ENCODE measurements at places on chromosomes 11 and 22.

GRCh38 chr11:92101920-92102319 lies 122.7 kb upstream of the FAT3 start:
- no peak for DNase-seq

DNA sequence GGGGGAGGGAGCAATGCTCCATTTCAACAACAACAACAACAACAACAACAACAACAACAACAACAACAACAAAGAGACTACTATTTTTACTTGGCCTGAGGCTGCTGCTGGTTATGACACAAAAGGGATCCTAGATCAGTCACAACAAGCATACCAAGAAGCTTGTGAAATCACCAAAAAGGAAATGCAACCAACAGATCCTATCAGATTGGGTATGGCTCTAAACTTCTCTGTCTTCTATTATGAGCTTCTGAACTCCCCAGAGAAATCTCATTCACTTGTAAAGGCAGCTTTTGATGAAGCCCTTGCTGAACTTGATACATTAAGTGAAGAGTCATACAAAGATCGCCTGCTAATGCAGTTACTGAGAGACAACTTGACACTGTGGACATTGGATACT lies 10.5 kb upstream of the MS4A2 start:
- no peak for DNase-seq

- DNase-seq = no peak
Observed at GRCh38 chr11:69541001-69541285, 59.5 kb downstream of the LINC01488 start.

- no peak for DNase-seq
Observed at GRCh38 chr11:78132475-78132874, 7.0 kb downstream of the ALG8 start.

- no peak for DNase-seq
Observed at GRCh38 chr22:28208787-28209186, 289.7 kb upstream of the PITPNB start.

DNA sequence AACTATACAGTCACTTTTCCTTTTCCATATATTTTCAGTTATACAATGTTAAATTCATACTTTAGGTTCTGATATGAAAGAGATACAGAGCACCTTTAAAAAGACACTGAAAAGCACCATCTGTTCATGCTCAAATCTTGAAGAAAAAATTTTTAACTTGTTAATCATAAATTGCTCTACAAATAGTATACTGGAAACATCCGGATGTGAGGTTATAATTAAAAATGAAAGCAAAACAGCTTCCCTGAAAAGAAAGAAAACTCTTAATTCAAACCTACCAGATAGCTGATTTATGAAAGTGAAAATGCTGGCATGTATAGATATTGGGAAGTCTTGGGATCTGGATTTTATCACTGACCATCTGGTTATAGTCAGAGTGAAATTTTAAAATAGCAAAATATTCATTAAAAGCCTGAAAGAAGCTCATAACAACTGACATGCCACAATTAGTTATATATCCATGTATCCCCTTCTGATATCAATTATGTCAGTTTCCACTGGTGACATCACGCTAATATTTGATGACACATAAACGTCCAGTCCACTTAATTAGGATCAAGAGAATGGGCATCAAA lies 740.0 kb downstream of the DLG2 start:
- DNase-seq = no peak

DNA sequence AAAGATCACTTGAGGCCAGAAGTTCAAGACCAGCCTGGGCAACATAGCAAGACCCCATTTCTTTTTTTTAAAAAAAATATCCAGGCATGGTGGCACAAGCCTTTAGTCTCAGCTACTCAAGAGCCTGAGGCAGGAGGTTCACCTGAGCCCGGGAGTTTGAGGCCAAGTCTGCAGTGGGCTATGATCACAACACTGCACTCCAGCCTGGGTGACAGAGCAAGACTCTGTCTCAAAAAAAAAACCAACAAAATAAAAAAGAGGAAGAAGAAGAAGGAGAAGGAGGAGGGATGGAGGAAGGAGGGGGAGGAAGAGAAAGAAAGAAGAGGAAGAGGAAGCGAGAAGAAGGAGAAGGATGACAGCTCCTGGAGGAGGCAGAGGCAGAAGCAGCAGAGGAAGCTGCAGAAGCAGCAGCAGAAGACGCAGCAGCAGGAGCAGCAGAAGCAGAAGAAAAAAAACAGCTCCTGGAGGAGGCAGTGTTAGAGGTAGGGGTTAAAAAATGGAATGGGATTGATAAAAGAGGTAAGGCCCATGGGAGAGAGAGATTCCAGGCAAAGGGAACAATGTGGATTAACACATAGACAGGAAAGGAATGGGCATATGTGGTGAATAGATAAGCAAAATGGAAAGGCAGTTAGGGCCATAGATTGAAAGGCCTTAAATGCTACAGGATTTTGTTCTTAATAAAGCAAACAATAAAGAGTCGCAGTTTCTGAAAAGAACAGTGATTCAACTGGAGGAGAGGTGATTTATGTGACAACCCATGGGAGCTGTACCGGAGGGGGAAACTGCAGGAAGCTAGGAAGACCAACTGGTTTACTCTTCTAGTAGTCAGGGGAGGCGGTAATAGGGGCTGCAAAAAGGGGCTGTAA lies 10.9 kb downstream of the PRCP start:
- DNase-seq = no peak

GRCh38 chr11:62497132-62497801 lies 49.3 kb downstream of the AHNAK start:
- DNase-seq = no peak

GRCh38 chr11:76159983-76160661 lies 46.2 kb downstream of the WNT11 start:
- DNase-seq = no peak

DNA sequence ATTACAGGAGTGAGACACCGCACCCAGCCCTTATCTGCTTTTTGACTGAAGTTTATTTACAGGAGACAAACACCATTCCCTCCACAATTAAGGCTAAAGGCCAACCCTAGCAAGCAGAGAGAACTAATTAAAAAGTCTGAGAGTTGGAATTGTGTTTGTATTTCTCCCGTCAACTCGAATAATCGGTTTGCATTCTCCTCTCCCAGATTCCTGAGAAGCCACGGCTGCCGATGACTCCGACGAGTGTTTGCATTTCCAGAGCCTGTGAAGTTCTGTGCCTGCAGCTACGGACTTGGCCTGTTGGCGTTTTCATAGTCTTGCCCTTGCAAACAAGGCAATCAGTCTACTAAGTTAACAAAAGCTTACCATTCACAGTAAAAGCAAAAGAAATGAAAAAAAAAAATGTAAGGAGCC lies 73.2 kb upstream of the NUP50 start:
- DNase-seq = no peak

GRCh38 chr22:39176143-39176713 lies 23.7 kb upstream of the CBX7 start:
- DNase-seq = peak; percentile 52

DNA sequence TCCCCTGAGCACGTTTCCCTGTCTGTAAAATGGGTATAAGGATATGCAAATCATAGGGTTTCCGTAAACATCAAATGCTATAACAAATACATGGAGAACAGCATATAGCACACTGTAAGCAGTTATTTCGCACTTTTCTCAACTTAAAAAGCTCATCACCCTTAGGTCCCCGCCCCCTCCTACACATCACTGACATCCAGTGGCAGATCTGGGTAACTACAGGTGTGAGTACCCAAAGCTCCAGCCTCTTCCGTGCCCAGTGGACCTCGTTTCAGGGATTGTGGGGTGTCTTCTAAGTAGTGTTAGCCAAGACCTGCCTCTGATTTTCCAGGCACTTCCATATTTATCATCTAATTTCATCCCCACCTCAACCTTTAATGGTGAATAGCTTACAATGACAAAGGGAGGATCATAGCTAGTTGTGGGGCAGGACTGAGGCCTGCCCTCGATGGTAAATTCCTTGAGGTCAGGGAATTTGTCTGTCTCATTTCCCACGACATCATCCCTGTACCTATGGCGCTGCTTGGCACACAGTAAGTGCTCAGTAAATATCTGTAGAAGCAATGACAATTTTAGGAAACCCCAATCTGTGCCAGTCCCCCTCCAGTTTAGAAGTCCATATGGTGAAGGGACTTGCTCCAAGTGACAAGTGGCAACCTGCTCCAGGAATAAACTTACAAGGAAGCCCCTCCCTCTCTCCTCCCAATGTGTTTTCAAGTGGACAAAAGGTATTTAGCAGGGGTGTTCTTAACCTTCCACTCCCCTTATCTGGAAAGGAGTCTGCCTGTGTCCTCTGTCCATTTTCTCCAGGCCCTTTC lies 340.5 kb downstream of the TENM4 start:
- DNase-seq = no peak

DNA sequence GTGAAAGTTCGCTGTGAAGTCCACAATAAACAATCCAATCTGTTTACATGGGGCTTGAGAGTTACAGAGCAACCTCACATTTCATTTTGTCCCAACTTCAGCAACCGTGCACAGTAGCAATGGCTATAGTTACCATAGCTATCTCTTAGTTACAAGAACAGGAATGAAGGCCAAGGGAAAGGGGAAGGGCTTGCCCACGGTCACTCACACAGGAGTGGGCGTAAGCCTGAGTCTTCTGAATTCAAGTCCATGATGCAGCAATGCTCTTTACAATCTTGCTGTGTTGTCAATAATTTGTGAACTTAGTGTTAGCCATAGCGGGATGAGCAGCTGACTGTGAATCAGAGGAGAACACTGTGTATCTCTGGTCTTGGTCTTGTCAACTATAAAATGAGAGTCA lies 102.9 kb downstream of the ADAMTS15 start:
- no peak for DNase-seq

GRCh38 chr11:104337273-104337672 lies 173.3 kb upstream of the PDGFD start:
- DNase-seq = no peak

- peak; percentile 49 for DNase-seq
Observed at GRCh38 chr22:32660292-32660691, 141.2 kb upstream of the TIMP3 start.

GRCh38 chr11:746289-747157 lies 741 bp upstream of the TALDO1 start:
- DNase-seq = no peak

- DNase-seq = no peak
Observed at GRCh38 chr11:128663824-128664223, 30.0 kb upstream of the FLI1 start.

- no peak for DNase-seq
Observed at GRCh38 chr11:31802990-31803812, 7.9 kb downstream of the PAX6 start.

- DNase-seq = no peak
Observed at GRCh38 chr11:72425053-72425980, 9.0 kb downstream of the CLPB start.

DNA sequence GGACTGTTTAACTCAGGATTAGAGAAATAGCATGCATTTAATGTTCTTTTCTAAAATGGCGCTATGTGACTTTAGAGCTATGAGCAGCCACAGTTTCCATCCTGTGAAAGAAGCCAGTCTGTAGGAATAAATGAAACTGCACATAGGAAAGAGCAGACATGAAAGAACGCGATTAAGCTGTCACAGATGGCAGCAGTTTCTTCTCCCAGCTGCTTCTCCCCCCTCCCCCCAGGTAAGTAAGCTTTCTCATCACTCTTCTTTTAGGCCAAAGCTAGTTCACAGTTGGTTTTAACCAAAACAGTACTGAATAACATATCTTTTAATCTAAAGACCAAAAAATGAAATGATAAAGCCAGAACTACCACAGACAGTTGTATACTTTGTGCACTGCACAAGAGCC lies 266.4 kb downstream of the KCNA4 start:
- no peak for DNase-seq

- peak; percentile 80 for DNase-seq
Observed at GRCh38 chr11:3841426-3842350, 929 bp upstream of the RHOG start.

- DNase-seq = no peak
Observed at GRCh38 chr11:35812828-35813227, 131.0 kb upstream of the LDLRAD3 start.

DNA sequence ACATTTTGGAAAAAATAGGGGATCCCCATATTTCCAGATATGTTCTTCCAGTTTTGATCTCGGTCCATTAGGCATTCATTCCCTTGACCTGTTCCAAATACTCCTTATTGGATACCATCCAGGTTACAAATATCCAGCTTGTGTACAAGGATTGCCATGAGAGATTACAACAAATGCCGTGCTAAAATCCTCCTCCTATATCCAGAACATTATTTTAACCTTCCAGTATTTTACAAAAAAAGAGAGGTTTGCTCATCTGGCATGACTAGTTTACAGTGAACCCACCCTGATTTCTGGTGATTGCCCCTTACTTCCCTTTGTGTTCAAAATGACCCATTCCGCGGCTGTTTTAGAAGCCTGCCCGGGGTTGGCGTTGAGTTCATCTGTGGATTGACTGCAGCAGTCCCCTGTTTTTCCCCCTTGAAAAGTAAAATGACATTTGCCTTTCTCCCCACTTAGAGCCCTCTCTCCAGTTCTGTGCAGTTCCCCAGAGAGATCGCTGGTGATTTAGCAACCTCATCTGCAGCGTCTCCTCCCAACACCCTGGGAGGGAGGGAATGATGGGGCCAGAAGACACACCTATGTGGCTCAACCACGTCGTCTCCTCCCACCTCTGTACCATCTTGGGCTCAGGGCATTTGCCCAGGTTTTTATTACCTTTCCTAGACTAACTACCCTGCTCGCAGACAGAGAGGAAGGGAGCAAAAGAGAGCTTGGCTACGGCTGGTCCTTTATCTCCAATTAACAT lies 73.6 kb downstream of the DSCAML1 start:
- DNase-seq = no peak

DNA sequence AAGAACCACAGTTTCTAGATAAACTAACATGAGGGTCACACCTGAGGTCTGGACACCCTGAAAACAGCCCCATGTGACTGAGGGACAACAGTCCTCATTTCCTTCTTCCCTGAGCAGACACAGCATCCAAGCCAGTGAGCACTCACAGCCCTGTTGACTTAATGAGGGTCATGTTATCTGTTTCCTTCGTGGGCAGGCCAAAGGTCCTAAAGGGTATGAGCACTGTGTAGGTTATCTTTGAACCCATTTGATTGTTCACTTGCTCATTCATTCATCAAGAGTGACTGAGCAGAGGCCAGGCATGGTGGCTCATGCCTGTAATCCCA lies 170.7 kb upstream of the B3GAT1 start:
- no peak for DNase-seq

- DNase-seq = no peak
Observed at GRCh38 chr11:9629064-9629463, 34.8 kb upstream of the SWAP70 start.

GRCh38 chr11:44944181-44944852 lies 6.4 kb downstream of the TP53I11 start:
- no peak for DNase-seq

- DNase-seq = no peak
Observed at GRCh38 chr22:20510811-20511577, 3.6 kb downstream of the MED15 start.

- DNase-seq = no peak
Observed at GRCh38 chr11:28798286-28798685, 690.1 kb downstream of the METTL15 start.

DNA sequence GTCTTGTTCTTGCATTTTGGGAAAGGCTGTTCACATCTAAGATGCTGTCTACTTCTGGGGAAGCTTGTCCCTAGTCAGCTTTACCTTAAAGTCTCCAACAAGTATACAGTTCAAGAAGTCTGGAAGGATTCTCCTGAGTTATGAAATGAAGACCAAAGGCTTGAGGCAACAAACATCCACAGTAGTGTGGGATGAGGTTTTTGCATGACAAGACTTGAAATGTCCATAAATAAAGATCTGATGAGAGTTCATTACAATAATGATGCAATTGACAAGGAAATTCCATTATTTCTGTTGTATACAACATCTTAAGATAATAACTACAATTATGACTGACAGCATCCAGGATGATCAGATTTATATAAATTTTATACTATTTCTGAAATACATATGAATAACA lies 21.3 kb upstream of the KDM4E start:
- no peak for DNase-seq

- no peak for DNase-seq
Observed at GRCh38 chr22:48750826-48751440, 1076.7 kb downstream of the BRD1 start.

Measured in tibial nerve (tissue), 4 donors.